ENCODE measurements at places on chromosomes 7 and 10.

DNA sequence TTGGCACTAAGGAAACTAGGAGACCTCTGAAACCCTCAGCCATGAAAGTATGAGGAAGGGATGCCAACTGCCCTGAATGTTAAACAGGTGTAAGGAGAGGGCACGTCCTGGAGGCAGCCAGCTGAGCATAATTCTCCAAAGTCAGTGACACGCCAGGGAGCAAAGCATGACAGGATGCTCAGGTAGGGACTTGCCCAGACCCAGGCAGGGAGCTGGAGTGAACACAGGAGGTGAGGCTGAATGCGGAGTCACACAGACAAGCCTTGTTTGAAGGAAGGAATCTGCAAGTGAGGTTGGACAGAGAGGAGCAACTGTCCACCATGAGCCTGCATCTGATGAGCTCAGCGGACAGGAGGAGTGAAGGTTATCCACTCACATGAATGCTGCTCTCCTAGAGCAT is 41.5 kb downstream of the KLRG2 start:
- no peak for DNase-seq

- no peak for DNase-seq
Observed at GRCh38 chr7:132023466-132023865, 467.0 kb upstream of the PODXL start.

DNA sequence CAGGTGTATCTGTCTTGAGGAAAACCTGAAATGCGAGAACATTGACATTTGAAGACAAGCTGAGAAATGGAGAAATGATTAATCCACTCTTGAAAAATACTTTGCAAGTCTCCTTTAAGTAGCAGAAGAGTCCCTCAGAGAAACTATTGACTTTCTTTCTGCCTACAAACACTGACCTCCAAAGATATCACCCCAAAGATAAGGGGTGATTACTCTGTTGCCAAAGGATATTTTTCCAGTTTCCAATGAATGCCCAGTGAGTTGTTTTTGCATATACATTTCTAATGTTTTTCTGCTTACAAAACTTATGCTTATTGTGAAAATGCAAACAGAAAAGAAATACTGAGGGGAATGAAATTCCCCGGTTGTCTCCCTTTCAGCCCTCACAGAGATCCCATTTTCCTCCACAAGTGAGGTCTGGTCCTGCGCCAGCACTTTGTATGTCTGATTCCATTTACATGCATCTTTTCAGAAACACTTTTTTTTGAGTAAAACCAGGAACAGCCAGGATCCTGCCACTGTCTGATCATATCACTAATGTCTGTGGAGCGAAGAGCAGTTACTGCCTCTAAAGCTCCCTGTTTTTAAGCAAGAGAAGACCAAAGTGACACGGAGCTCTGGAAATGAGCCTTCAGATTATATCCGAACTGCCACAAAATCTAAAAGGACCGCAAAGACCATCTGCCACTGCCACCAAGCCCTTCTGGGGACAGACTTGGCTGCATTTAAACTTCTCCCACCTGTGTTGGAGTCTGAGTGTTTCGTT is 82.9 kb upstream of the PDCD4 start:
- no peak for DNase-seq

GRCh38 chr7:26694141-26694540 is 170.2 kb downstream of the SKAP2 start:
- DNase-seq: no peak

DNA sequence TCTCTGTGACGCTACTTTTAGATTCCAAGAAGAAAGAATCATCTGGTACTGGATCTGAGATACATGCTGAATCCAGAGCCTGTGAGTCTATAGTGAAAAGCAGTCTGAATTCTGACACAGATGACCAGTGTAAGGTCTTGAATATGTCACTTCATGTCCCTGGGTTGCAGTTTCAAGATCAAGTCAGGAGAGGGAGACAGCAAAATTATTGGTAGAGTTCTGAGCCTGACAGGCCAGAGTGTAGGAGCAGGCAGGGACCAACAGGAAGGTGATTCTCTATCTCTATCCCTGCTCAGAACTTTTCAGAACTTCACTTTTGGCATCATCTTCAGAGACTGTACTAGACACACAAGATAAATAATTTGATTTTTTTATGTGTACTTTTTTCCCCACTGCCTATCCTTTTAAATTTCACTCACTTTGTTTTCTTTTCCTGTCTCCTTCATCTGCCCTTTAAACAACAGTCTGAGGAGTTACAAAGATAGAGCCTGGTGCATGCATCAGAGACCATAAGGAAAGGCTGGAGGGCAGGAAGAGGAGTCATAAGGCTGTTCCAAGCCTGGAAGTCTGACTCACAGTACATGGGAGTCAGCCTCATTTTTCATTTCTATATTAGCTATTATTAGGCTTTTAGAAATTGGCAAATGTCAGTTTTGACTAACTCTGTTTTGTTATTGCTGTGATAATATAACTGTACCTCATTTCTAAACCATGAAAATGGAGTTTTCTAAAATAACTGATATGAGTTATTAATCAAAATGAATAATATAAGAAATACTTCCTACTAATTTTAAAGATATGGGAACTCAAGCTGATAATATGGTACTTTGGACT is 120.2 kb upstream of the TMEM229A start:
- no peak for DNase-seq

DNA sequence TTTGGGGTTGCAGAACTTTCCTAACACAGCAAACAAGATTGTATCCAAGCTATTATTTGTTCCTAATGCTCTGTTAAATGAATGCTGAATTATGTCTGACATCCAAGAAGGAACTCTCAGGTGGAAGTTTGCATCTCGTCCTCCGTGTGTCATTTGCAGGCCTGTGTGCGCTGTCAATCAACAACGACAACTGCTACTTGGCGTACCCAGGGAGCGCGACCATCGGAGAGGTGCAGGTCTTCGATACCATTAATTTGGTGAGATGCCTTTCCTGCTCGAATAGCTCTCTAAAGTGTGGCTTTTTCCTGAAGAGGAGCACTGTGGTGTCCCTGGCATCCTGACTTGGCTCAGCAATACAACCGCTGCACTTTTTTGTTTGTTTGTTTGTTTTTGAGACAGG is 26.9 kb downstream of the WIPI2 start:
- no peak for DNase-seq

- no peak for DNase-seq
Observed at GRCh38 chr10:557792-558328, 131.6 kb downstream of the DIP2C start.

- no peak for DNase-seq
Observed at GRCh38 chr10:10804998-10805740, 212.5 kb upstream of the CELF2 start.

DNA sequence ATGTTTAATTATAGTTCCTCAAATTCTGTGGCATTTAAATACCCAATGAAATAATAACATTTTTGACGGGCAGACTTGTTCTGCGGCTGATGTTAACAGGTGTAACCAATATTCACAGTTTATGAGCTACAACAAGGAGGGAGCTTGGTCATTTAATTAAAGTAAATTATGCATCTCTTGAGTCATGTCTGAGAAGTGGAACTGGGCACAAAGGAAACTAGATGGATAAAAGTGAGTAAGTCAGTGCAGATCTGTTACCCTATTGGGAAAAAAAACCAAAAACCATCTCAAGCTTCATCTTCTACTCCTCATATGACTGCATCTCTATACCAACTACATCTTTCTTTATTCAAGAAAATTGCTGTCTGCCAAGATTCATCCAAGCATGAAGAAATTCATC is 24.0 kb downstream of the ANKRD22 start:
- no peak for DNase-seq

DNA sequence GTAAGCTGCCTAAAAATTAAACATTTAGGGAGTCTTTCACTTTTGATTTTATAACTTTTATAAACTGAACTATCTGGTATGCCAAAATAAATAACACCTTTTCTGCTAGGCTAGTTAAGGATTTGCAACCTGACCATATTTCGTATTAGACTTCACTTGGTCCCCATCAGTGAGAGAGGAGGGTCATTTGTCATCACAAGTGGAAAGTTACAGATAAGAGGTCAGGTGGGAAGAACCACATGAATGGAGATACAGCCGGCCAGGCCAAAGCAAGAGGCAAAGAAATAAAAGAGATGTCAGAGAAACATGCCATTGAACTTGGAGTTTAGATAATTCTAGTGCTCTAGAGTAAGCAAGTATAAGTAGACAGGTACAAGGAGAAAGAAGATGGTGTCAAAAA is 44.5 kb upstream of the STMP1 start:
- no peak for DNase-seq

GRCh38 chr7:73526896-73527821 is 5.1 kb upstream of the BAZ1B start:
- no peak for DNase-seq

DNA sequence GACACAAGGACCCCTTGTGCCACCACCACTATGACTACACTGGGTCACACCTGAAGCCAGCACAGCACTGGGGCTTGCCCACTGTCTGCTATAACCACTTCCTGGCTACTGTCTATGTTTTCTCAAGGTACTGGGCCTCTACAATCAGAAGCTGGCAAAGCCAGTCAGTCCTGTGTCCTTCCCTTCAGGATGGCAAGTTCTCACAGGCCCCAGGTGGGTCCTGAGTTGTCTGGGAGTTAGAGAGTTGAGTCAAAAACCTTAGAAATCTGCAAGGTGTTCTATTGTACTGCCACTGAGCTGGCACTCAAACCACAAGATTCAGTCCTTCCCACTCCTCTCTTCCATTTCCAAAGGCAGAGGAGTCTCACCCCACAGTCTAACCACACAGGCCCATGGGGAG is 705.5 kb downstream of the IPMK start:
- no peak for DNase-seq

GRCh38 chr10:100303724-100304319 is 17.3 kb upstream of the BLOC1S2 start:
- DNase-seq: no peak

DNA sequence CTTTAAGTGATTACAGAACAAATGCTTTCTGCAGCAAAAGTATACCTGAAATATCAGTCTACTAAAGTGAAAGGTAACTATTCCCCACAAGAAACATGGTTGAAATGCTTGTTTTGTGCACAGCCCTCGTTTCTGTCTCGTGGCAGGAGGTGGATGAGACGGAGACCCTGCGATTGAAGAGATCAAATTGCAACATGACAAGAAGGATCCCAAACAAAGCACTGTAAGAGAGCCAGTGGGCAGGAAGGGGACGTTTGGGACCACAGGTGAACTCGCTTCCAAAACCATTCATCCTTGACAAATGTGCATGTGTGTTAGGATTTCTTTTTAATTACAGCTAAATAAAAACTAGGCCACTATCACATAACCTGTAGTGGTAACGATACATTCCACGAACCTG is 192.6 kb downstream of the CCSER2 start:
- no peak for DNase-seq

DNA sequence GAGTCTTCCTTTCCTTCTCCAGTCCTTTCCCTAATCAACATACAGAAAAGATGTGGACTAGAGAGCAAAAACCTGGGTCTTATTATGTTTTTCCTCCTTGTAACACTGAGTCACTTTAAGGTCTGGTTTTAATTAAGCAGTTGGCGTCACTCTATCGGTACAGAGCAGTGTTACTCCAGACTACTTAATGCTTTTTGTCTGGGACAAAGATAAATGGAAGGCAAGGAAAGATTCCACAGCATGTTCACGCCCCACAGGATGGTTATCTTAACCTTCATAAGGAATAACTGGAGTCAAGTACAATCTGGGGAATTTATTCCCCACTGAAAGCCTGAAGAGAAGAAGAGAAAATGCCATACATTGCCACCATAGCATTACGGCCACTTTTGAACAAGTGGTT is 145.7 kb downstream of the ELAPOR2 start:
- no peak for DNase-seq
